ENCODE measurements at places on chromosomes 12 and 14. TPM values are rescaled to one million over a fixed set of nuclear protein-coding genes. Genes with fewer than 3 reads are reported as not detected.

RNASE1 gene
- 98.4 TPM for polyA plus RNA-seq

DNA sequence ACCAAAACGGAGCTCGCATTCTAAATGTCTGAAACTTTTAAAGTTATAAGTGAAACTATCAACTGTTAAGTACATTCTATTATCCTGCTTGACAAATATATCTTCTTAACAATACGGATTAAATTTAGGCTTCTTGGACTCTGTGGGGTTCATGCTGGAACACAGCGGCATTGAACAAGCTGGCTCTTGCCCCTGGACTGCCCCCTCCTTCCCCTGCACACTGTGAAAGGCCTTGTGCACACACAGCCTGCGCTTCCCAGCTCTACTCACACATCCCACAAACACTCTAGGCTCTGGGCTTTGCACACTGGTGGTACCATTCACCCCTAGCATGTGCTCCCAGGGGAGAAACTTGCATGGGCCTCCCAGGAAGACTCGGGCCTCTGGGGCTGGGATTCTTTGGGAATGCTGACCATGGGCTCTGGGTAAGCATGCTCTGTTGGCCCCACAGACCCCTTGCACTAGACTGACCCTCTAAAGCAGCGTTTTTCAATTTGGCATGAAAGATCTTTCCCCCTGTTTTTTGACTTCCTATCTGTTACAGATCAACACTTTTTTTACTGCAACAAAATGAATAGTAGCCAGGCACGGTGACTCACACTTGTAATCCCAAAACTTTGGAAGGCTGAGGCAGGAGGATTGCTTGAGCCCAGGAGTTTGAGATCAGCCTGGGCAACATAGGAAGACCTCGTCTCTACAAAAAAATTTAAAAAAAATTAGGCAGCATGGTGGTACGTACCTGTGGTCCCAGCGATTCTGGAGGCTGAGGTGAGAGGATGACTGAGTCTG is 96.2 kb upstream of the CPM start:
- DNase-seq: no peak

TAS2R7 gene
- not detected for polyA plus RNA-seq

- no peak for DNase-seq
Measured at GRCh38 chr14:90373887-90374286, 22.9 kb upstream of the CALM1 start.

SMOC1 gene
- 1.7 TPM for polyA plus RNA-seq

DNA sequence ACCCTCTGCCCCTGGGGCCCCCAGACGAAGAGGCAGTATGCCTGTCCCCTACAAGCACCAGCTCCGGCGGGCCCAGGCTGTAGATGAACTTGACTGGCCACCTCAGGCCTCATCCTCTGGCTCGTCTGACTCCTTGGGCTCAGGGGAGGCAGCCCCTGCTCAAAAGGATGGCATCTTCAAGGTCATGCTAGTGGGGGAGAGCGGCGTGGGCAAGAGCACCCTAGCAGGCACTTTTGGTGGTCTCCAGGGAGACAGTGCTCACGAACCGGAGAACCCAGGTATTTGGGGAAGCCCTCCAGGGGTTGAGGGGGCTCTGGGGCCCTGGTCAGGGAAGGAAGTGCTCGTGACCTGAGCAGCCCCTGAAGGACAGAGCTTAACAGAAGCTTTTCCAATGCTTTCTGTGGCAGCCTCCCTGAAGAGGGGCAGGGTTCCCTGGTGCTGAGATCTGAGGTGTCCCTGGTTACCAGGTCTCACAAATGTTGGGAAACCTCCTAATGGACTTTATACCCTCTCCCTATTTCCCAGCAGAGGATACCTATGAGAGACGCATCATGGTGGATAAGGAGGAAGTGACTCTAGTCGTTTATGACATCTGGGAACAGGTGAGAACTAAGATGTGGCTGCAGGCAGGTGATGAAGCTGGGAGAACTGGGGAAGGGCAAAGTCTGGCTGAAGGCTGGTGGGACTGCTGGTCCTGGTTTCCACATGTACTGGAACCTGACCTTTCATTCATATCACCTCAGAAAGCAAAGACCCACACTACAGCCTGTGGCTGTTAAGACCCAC is 1.9 kb downstream of the REM2 start:
- DNase-seq: no peak

GRCh38 chr12:4320853-4321701 is at the start of gene TIGAR:
TIGAR (plus strand) TSS chr12:4321213; CDS start chr12:4321272, 59 bp downstream.
- DNase-seq: peak; percentile 95

DNA sequence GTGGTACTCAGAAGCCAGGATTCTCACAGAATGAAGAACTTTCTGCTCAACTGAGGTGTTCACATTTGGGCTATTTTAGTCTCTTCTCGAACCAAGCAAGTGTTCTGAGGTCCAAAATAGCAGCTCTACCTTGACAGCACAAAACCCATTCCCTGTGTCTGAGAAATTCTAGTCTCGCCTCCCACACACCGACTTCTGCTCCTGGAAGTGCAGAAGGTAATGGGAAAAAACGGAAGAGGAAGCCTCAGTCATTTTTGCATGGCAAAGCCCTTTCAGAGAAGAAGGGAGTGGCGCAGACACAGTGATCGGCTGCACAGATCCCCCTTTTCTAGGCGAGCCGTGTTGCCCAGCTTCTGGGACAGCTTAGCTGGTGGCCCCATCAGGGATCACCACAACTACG is 31.2 kb upstream of the VPS33A start:
- DNase-seq: no peak

CDKL1 gene
- polyA plus RNA-seq: 8.6 TPM

DNA sequence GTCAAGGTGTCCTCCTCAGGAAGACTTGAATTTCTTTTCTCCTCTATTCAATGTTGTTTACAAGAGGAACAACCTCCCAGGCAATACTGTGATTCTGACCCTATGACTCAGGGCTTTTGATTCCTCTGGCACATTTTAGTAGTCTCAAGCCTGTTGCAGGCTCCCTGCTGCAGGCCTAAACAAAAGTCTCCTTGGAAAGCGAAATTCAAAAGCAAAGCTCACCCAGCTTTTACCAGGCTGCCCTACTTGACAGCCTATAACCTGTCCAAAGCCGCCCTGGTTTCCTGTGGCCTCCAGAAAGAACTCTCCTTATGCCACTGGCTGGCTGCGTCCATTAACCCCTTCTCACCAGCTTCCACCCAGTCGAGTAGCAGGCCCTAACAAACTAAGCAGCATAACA is 11.6 kb downstream of the FGD6 start:
- no peak for DNase-seq

DNA sequence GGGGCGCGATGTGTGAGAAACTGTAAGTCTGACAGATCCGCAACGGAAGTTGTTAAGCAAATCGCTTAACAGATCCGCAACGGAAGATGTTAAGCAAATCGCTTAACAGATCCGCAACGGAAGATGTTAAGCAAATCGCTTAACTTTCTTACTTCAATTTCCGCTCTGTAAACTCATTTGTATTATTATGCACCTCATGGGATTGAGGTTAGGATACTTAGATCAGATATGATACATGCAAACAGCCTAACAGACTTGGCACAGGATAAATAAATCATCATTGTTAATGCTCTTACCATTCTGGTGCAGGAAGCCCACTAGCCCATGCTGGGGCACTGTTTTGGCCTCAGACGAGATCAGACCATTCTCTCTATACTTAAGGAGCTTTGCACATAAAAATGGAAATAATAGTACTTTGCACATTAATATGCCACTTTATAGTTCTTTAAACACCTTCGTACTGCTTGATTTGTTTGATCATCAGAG is 399 bp downstream of the NCAPD2 start:
- DNase-seq: peak; percentile 11

DCAF4 gene
- polyA plus RNA-seq: 19.6 TPM

Data from left kidney (tissue), 8 donors.